ENCODE measurements at places on chromosomes 4 and X. TPM values are rescaled to one million over a fixed set of nuclear protein-coding genes. Genes with fewer than 3 reads are reported as not detected.

Gene CT45A1
- polyA plus RNA-seq, result not detected

Gene SOWAHB
- 4.8 TPM for polyA plus RNA-seq

Gene AFAP1
- 20.4 TPM for polyA plus RNA-seq

GRCh38 chrX:71292669-71293365, 8.7 kb upstream of the ITGB1BP2 start:
- no peak for DNase-seq

DNA sequence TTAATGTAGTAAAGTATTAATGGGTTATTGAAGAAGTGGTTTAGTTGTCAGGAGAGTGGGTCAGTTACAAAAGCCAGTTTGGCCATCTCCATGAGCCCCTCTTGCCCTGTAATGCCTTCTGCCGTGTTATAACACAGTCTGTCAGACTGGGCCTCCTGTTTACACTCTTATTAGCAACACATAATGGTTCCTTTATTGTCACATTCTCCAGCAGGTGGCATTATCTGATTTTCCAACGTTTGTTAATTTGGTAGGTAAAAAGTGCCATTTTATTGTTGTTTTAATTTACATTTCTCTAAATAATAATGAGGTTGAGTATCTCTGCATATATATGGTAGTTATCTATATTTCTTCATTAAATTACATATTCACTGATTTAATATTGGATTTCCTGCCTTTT, 560.8 kb downstream of the FGF13 start:
- DNase-seq, result no peak

DNA sequence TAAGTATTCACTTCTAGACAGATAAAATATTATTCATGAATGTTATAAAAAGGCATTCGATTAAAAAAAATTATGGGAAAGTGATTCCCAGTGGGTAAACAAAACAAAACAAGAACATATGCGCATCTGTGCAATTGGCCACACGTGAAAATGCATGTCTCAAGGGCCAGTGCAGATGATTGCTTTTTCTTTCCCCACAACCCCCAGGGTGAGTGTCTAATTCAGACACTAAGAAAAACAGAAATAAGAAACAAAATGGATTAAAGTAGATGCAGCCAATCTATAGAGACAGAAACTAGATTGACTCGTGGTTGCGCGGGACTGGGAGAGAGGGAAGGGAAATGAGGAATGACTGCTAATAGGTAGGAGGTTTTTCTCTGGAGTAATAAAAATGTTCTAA, 49.5 kb downstream of the GPM6A start:
- DNase-seq, result no peak

- DNase-seq, result no peak
These were observed 3.2 kb downstream of the CASP3 start for GRCh38 chr4:184645904-184646610.

GRCh38 chr4:75686346-75686745, 13.1 kb upstream of the G3BP2 start:
- no peak for DNase-seq

DNA sequence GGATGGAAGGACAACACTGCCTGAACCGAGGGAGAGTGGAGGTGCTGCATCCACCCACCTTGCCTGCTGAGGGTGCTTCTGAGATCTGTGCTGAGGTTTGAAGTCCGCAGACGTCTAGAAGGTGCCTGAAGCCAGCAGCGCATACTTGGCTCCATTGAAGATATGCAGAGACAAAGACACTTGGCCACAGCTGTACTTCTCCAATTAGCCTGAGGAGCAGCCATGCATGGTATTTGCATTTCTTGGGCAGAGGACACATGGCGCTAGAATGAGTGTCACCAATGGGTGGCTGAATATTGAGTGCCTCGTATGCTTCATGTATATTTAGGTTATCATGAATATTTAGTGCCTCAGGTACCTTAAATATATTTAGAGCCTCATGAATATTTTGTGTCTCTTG, 128.7 kb upstream of the ATP6AP2 start:
- DNase-seq, result no peak

DNA sequence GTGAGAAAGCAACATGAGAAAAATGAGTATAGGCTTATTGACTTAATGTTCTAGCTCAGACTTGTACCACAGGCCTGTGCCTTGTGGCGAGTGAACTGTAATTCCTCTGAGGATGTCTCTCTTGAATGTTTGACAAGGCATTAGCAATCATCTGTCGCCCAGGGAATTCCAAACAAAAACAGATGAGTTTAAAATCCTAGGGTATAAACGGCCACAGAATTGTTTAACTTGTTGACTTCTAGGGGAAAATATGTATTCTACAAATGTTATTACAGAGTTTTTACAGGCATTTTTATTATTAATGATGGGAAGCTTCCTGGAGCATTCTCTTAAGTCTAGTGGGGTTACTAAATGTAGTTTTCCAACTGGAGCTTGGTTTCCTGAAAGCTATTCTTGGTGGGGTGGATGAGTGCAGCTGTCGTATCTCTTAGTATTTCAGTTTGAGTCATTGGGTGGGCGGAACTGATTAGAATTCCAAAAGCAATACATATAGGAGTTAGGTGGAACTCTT, 40.6 kb downstream of the ARHGAP10 start:
- no peak for DNase-seq

DNA sequence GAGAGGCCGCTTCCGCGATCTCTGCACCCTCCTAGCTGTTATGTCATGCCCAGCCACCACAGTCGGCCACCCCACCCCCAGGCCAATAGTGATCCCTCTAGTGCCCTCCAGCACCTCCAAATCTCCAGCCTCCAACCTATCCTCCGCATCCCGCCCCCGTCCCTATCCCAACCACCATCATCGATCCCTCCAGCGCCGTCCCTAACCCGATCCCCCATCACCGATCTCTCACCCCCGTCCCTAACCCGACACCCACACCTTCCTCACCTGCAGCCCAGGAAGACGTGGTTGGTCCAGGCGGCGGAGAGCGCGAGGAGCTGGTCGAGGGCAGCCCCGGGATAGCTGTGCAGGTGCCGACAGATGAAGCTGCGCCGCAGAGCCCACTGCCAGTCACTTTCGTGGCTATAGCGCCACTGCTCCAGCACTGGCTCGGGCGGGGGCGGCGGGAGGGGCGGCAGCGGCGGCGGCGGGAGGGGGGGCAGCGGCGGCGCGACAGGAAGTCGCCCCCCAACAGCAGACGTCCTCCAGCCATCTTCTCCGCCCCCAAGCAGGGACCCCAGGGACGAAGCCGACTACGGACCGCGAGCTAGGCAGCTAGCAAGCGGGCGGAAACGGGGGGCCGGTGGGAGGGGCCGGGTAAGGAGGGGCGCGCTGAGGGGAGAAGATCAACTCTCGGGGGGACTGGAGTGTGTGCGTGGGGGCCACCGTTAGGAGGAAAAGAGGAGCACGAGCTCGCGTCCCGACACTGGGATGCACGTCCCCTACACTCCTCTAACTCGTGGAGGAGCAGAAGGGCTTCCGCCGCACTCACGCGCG, 552 bp downstream of the NKRF start:
- no peak for DNase-seq

- no peak for DNase-seq
These were observed 52.8 kb upstream of the RHOH start for GRCh38 chr4:40143926-40144508.

DNA sequence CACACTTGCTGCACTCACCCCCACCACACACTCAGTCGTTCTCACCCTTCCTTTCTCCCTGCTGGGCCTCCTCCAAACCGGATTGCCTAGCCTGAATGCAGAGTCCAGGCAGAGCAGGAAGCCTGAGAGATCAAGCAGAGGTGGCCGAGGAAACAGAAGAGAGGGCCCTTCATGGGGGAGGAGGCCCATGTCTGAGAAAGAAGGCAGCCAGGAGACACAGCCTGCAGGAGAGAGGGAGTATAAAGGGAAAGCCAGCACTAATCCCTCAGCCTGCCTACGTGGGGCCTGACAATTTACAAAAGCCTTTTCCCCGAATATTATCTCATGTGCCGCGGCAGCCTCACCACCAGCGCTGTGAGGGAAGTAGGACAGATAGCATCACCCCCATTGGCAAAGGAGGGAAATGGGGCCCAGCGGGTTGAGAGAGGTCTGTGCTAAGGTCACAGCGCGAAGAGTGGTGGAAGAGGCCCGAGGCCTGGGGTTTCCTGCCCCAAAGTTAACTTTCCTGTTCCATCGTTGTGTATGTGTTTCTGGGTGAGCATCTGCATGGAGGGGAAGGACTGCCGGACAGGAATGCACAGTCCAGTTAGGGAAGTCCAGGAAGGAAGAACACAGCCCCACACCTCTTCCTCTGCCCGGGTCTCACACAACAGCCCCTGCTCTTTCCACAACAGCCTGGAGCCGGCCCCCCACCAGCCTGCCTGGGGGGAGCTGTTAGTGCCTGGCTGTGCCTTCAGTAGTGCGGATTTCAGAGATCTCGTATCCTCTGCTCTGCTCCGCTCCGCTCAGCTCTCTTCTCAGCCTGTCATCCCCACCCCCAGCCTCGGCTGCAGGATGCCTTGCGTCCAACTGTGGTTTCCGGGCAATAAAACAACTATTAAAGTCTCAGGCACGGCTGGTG, 50.9 kb upstream of the BCOR start:
- DNase-seq, result no peak

GRCh38 chr4:185341377-185341776, 54.3 kb downstream of the LRP2BP start:
- no peak for DNase-seq

- DNase-seq, result no peak
These were observed 67.1 kb upstream of the ZNF518B start for GRCh38 chr4:10524196-10524833.

DNA sequence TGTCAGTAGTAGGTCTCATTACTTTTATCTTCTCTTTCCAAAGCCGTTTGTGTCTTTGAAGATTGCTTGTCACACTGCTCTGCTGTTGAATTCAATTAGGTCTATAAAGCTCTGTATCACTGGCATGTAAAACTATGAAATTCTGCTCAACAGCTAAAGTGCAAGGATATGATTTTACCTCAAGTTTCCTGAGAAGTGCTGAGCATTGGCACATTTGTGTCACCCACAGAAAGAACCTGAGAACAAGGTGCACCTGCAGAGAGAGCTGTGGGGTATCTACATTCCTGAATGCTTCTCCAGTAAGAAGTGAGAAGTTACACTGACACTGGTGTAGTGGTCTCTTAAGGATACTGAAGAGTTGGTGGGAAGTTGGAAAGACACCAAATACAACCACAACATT, 274.0 kb downstream of the INPP4B start:
- no peak for DNase-seq

DNA sequence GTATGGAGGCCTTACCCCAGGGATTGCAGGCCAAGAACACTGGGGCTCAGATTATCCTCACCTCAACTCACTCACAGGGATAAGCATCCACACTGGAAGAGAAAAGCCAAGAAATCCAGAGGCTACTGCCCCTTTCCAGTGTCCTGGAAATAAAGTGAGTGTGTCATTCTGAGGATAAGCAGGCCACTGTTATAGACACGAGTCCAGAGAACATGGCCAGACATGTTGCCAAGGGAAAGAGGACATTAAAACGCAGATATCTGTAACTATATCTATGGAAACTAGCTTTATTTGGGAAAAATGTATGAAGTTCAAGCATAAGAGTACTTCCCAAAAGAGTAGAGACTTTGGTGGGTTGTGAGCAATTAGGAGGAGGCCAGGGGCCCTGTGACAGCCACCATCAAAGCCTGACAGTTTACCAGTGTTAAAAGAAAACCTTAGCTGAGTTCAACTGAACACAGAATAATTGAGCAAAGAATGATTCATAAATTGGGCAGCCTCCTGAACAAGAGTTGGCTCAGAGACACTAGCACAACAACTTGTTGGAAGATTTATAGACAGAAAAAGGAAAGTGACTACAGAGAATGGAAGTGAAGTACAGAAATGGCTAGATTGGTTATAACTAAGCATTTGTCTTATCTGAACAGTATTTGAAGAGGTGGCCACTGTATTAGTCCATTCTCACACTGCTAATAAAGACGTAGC, 1222.2 kb downstream of the STIM2 start:
- no peak for DNase-seq

DNA sequence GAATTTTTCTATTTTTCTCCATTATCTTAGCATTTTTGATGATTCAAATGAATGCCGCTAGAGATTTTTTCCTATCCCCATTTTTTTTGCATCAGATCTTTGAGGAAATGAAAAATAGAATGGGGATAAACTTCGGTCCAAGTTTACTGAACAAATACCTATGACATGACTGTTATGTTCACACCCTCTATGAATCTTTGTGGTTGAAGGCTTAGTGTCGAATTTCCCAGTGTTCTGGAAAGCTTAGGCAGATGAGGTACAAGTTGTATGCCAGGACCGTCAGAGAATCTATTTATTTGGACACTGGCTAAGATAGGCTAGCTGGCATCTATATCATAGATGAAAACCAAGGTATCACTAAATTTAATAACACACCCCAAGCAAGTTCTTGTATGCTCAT, 123.4 kb downstream of the SPCS3 start:
- DNase-seq, result no peak

DNA sequence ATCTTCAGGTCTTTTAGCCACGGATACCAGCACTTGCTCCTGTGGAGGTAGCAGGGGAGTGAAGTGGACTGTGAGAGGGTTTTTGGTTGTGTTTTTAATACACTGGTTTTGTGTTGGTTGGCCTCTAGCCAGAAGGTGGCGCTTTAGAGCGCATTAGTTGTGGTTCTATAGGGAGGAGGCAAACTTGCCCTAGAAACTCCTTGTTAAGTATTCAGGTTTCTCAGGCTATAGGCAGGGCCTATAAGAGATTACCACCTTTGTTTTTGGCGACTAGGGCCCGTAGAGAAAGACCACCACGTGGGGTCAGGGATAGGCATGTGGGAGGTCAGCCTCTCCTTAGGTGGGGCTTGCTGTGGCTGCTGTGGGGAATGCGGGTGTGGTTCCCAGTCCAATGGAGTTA, 221.6 kb upstream of the SPANXN4 start:
- no peak for DNase-seq

- DNase-seq, result no peak
These were observed 112.5 kb downstream of the MID1 start for GRCh38 chrX:10507876-10508275.

DNA sequence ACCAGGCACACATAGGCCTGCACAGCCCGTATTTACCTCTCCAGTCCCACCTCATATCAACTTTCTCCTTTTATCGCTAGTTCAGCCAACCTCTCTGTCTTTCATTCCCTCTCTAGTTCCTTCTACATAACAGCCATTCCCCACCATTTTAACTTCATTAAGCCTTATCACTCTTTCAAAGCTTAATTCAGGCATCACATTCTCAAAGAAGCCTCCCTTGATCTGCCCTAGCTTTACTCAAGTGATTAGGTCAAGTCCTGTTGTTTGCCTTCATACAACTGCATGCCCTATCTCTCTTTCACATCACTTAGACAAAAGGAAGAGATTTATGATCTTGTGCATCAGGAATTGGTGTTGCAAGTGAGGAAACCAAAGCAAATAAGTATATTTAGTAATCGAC, 74.2 kb downstream of the ALPK1 start:
- DNase-seq, result no peak

Data from right renal cortex interstitium (tissue), 3 donors.